CD4-positive, alpha-beta T cell treated with Interleukin-4 for 4 hours (primary cell): ENCODE measurements at places on chromosomes 1 and 21.

- DNase-seq = no peak
These were observed 63.4 kb upstream of the LRP8 start for GRCh38 chr1:53391296-53391695.

DNA sequence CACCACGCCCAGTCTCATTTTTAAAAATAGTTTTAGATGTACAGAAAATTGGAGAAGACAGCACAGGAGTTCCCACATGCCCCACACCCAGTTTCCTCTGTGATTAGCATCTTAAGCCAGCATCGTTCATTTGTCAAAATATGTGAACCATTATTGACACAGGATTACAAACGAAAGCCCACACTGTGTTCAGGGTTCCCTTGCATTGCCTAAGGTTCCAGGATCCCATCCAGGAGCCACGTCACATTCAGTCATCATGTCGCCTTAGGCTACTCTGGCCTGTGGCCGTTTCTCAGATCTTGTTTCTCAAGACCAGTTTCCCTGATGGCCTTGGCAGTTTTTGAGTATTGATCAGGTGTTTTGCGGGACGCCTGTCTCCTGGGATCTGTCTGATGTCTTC is 34.7 kb upstream of the TNFRSF1B start:
- no peak for DNase-seq

DNA sequence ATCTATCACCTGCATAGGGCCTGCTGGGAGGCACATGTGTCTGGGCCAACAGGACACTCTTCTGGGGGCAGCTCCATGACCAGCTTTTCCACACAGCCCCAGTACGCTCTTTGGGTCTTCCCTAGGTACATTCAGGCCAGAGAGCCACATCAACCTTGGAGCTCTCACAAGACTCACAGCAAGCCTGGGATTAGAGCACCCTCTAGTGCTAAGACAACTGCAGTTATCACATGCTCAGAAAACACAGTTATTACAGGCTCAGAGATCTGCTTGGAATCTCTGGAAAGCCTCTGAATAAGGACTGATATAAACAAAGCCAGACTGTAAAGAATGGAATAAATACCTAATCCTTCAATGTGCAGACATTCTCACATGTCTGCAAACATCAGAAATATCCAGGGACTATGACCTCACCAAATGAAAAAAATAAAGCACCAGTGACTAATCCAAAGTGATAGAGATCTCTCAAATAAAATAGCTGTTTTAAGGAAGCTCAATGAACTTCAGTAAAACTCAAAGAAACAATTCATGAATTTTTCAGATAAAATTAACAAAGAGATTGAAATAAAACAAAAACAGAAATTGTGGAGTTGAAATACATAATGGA is 563.9 kb upstream of the NR5A2 start:
- DNase-seq = peak; percentile 10

DNA sequence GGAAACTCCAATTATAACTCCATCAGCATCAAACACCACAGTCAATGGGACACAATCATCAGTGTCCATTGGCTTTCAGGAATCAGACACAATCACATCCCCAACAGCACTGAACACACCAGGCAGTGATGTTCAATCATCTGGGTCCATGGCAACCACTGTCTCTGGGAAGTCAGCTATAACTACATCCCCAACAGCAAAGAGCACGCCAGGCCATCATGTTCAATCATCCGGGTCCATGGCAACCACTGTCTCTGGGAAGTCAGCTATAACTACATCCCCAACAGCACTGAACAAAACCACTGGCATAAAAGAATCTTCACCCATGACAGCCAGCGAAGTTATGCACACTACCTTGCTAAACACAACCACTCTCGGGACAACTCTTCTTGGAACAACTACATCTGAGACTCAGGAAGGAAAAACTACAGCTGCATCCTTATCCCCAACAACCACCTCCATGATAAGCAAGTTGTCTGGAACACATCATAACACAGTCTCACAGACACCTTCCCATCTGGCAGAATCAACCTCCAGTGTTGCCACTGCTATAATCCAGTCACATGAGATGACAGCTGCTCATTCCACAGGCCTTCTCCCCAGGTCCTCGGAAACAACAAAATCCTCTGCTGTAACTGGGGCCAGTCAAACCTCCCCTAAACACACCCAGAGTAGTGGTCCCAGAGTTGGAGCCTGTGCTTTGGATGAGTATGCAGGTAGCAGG is 19.9 kb downstream of the CATSPER4 start:
- DNase-seq = no peak

DNA sequence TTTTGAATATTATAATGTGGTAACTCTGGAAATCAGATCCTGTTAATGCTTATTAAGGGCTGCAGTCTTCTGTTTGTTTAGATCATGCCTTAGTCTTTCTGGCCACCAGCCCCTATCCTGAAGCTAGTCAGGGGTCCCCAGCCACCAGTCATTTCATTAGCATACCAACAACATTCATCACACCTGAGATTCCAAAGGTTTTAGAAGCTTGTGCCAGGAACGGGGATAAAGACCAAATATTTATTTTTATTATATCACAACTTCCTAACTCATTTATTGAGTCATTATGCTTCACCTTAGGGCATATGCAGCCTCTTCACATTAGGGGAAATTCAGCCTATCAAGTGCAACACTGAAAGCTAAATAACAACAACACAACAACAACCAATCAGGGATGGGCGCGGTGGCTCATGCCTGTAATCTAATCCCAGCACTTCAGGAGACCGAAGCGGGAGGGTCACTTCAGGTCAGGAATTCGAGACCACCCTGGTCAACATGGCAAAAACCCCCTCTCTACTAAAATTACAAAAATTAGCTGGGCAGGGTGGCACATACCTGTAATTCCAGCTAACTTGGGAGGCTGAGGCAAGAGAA is 2.9 kb upstream of the PSEN2 start:
- no peak for DNase-seq

- DNase-seq = no peak
These were observed 150.2 kb downstream of the PRDM16 start for GRCh38 chr1:3219005-3219790.

GRCh38 chr1:24990779-24991641 is 60.9 kb upstream of the RUNX3 start:
- DNase-seq = no peak

DNA sequence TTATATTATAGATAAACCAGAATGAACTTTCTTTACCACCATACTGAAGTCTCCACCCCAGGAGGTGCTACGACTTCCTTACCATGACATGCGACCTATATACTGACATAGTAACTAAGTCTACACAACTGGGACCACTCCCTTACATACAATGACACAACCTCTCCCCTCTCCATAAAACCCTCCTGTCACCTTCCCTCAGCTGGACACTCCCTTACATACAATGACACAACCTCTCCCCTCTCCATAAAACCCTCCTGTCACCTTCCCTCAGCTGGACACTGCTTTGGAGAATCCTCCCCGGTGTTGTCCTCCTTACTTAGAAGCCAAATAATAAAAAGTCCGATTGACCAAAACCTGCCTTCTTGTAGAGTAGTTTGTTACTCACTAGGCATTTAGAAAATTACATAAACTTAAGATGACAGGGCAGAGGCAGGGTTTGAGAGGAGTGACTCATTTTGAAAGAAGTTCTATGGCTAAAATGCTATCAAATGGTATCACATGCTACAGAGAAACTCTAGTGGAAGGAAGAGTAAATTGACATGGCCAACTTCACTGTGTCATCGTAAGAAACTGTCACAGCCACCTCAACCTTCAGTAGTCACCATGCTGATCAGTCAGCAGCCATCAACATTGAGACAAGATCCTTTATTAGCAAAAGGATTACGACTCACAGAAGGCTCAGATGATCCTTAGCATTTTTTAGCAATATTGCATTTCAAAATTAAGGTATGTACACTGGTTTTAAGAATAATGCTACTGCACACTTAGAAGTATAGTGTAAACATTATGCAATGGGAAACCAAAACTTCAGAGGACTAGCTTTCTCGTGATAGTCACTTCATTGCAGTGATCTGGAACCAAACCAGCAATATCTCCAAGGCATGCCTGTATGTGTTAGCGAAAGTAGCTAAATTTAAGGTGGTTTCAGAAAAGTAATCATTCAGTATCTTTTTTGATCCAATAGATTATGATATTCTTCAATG is 56.4 kb downstream of the AHCTF1 start:
- no peak for DNase-seq

DNA sequence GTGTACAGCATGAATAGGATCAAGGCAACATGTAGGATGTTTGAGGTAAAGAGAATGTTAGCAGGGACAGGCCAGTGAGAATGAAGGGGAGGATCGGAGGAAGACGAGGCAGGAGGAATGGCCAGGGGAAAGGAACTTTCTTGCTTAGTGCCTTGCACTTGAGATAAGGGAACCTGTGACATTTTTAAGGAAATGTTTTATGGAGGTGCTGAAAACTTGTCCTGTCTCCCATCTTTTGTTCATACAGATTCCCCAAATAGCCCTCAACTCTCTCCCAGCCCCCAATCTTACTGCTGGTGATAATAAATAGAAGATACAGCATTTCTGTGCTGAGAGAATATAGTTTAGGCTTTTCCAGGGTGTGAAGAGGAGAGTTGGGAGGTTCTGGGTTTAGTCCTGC is 13.6 kb downstream of the ATP8B2 start:
- no peak for DNase-seq

DNA sequence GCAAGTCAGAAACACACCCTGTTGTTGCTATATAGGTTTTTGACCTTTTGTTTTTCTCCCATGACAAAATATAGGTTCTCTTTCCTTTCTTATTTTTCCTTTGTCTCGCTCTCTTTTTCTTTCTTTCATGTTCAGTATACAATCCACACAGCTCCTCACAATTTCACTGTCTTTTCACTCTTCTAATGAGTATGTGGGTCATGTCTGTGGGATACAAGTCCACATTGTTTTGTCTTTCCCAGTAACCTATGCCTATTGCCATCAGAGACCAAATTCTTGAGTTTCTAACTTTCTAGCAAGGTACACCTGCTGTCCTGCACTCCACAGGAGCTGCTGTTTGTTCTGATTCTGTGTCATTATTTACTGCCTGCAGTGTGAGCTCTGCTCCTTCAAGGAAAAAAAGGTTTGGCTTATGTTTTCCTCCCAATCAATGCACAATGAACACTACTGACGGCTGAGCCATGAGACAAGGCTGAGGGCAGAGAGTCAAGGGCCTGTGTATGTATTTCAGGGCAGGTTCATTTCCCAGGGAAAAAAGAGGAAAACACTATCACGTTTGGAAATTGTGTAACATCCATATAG is 453.8 kb downstream of the NEGR1 start:
- no peak for DNase-seq
